ENCODE measurements at places on chromosomes 7 and 10.

DNA sequence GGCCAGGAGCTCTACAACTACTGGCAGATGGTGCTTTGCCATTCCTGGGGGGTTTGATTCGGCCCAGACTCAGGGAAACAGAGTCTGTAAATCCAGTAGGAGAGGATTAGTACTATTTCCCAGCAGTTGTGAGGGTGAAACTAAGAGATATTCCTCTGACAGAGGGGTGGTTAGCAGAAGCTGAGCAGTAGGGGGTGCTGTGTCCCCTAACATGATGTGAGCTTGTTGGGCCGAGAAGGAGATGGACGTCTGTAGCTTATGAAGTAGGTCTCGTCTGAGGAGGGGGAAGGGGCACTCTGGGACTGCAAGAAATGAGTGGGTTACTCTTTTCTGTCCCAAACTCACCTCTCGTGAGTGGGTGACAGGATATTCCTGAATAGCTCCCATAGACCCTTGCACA, 179.2 kb upstream of the MBL2 start:
- DNase-seq = peak; percentile 56

DNA sequence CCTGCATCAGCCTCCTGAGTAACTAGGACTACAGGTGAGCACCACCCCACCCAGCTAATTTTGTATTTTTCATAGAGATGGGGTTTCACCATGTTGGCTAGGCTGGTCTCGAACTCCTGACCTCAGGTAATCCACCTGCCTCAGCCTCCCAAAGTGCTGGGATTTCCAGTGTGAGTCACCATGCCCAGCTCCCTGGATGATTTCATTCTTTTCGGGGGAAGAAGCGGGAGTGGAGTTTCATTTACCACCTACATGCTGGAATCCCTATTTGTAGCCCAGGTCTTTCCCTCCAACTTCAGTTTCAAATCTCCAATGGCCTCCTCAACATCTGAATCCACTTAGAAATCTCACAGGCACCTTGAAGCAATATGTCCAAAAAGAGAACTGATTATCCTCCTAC, 2.9 kb upstream of the BTRC start:
- DNase-seq = no peak

DNA sequence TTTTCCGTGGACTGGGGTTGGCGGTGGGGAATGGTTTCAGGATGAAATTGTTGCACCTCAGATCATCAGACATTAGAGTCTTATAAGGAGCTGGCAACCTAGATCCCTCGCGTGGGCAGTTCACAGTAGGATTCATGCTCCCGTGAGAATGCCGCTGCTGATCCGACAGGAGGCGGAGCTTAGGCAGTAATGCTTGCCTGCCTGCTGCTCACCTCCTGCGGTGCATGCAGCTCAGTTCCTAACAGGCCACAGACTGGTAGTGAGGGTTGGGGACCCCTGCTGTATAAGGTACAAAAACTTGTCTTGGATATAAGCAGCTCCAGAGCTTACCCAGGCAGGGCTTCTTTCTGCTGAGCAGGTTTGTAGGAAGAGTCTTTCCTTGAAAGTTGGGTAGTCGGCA, 53.9 kb downstream of the SHH start:
- DNase-seq = no peak

DNA sequence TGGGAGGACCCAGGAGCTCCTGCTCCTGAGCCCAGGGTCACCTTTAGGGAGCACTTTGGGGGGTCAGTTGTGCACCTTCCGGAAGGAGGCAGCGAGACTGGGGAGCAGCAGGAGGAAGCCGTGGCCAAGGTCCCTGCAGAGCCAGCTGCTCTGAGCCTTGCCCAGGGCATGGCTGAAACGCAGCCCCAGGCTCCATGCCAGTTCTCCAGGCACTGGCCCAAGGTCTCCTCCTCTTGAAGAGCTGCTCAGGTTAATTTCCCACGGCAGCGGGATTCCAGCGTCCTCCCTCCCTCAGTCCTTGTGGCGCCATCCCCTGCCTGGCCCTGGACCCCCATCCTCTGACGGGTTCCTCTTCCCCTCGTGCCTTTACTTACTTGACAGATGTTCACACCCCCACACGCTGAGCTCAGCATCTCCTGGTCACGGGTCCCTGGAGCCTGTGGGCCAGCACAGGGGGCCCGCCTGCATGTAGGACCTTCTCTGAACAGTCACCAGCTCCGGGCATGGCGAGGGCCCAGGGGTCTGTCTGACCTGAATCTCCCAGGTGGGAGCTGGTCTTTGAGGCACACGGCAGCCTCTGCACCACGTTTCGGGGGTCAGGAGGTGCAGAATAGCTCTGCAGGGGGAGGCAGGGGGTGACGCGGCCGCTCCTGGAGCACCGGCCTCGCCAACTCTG, 16.7 kb upstream of the CFAP46 start:
- no peak for DNase-seq

GRCh38 chr10:18140957-18141845, 977 bp downstream of the CACNB2 start:
- no peak for DNase-seq

- peak; percentile 48 for DNase-seq
Measured at GRCh38 chr7:86706406-86706805, 62.7 kb downstream of the GRM3 start.

GRCh38 chr10:122138831-122139625, 132.1 kb upstream of the BTBD16 start:
- no peak for DNase-seq

- no peak for DNase-seq
Measured at GRCh38 chr10:17548770-17549169, 68.4 kb downstream of the HACD1 start.

GRCh38 chr7:66050990-66051448, 24.6 kb upstream of the ASL start:
- DNase-seq = no peak

- DNase-seq = no peak
Measured at GRCh38 chr10:32995066-32995622, 37.1 kb upstream of the ITGB1 start.

DNA sequence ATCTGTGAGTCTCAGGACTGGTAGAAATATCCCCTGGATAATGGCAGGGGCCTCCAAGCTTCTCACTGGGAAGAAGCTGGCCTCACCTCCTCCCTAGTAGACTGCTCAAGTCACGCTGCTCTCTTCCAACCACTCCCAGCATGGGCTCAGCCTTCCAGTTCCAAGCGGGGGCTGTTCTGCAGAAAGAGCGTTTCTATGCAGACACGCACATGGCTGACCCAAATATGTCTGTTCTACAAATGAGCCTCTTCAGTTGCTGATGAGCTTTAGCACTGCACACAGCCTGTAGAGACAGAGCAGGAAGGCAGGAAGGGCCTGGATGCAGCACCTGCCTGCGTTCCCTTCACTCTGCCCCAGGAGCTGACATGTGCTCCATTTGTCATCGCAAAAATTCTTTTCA, 523.9 kb upstream of the MGMT start:
- peak; percentile 8 for DNase-seq

- DNase-seq = no peak
Measured at GRCh38 chr10:92430103-92430502, 139.1 kb downstream of the MARCHF5 start.
